Amniotic stem cell (primary cell): ENCODE measurements at places on chromosomes 1 and 21.

- DNase-seq = peak; percentile 85
Observed at GRCh38 chr21:45973475-45974072, 8.0 kb upstream of the COL6A1 start.

DNA sequence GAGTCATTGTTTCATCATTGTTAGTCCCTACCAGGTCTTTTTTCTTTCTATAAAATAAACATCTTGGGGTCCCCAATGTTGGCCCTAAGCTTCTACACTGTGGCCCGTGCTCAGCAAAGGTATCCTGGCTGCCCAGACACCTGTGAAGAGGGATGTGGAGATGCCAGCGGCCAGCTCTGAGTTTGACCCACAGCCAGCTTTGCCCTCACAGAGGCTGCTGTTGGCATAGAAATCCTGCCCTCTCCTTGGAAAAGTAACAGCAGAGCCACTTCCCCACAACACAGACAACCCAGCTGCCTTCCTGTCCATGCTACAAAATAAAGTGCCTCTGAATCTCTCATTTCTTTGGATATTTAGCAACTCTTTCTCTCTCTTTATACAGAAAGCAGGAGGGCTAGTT, 6.0 kb downstream of the TRIM62 start:
- no peak for DNase-seq

DNA sequence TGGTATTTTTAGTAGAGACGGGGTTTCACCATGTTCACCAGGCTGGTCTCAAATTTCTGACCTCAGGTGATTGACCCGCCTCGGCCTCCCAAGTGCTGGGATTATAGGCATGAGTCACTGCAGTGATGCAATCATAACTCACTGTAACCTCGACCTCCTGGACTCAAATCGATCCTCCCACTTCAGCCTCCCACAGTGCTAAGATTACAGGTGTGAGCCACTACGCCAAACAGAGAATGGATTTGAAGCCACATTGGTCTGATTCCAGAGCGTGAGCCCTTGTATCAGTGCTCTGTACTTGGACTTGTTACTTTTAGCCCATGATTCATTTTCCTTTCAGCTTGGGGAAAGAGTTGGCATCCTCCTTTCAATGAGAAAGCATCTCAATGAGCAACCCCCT, 14.9 kb upstream of the ZNF683 start:
- DNase-seq = no peak

DNA sequence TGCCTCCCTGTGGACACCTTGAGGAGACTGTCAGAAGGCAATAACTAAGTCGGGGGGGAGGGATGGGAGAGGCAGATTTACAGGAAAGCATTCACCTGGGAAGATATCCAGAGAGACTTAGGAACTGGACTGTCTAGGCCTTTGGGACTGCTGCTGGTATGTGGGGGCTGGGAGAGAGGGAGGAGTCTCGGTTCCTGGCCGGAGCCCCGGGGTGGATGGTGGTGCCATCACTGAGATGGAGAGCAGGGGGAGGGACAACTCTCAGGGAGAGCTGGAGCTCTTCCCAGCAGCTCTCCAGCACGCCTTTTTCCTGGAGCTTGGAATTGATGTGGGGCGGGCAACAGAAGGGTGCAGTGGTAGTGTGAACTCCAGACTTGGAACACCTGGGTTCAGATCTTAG, 22.1 kb downstream of the PTPRF start:
- DNase-seq = no peak

- no peak for DNase-seq
Observed at GRCh38 chr1:112332176-112333150, 63.6 kb upstream of the CTTNBP2NL start.

GRCh38 chr1:9696793-9697192, 45.3 kb downstream of the PIK3CD start:
- DNase-seq = no peak

- DNase-seq = no peak
Observed at GRCh38 chr1:59261537-59261936, 35.4 kb upstream of the FGGY start.

DNA sequence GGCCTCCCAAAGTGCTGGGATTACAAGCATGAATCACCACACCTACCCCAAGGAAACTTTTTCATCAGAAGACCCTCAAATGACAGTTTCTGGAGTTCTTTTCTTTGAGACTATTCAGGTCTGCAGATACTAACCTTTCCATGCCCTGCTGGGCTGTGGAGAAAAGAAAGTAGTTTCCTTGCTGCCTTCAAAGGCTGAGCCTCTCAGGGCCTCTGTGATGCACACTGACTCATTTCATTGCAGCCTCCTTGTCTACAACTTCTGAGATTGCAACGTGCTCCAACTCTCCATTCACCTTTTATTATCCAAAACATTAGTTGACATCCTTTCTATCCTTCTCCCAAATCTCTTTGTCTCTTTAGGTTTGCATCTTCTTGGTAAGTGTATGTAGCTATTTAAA, 8.8 kb upstream of the SAMSN1 start:
- no peak for DNase-seq

- no peak for DNase-seq
Observed at GRCh38 chr1:175217721-175218531, 25.4 kb upstream of the KIAA0040 start.

GRCh38 chr1:54498383-54499096, 49.5 kb upstream of the ACOT11 start:
- no peak for DNase-seq

DNA sequence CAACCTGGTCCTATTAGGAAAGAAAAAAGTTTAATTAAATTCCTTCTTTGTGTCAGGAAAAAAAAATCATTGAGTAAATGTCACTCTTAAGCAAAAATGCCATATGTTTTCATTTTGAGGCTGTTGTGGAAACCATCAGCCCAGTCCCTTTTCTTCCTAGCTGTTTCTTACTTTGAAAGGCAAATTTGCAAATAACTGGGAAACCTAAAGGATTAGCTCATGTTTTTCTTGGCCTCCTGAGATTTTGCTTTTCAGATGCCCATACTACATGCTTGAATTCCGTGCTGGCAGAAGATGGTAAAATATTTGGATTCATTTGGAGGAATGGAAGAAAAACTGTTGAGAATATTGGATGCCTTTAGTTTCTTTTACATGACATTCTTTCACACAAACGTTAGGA, 182.1 kb upstream of the ADAMTS5 start:
- DNase-seq = peak; percentile 32

DNA sequence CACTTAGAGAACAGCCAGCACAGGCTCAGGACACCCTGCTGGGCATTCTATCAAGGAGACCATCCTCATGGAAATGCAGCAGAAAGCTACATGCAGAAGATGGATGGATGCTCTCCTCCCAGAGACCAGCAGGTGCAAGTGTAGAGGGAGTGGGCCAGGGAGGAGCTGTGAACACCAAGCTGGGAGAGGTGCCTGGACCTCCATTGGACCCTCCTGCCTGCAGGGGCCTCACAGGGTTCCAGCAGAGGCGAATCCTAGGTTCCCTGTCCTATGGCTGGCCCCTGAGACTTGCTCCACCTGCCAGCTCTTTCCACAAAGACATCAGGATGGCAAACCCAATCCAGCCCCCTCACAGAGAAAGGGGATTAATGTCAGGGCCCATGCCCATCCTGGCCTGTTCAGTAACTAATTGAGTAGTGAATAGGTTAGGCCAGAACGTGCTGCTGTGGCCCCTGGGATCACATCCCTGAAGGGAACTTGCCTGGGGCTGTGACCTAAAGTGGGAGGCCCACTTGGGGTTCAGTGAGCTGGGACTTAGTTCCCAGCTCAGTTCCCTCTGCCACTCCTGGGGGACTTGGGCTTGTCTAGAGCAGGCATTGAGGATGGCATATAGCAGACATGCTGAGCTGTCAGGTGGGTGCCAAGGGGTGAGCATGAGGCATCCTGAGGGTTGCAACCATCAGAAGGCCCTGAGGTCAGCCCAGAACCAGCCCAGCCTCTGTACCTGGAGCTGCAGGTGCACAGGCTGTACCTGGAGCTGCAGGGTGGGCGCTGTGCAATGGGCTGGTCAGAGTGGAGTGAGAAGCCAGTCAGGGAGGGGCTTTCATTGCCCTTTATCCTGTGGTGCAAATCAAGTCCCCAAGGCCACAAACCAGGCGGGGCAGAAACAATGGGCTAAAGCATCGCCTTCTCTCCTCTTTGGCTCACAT, 22.9 kb upstream of the ZNF678 start:
- DNase-seq = no peak

DNA sequence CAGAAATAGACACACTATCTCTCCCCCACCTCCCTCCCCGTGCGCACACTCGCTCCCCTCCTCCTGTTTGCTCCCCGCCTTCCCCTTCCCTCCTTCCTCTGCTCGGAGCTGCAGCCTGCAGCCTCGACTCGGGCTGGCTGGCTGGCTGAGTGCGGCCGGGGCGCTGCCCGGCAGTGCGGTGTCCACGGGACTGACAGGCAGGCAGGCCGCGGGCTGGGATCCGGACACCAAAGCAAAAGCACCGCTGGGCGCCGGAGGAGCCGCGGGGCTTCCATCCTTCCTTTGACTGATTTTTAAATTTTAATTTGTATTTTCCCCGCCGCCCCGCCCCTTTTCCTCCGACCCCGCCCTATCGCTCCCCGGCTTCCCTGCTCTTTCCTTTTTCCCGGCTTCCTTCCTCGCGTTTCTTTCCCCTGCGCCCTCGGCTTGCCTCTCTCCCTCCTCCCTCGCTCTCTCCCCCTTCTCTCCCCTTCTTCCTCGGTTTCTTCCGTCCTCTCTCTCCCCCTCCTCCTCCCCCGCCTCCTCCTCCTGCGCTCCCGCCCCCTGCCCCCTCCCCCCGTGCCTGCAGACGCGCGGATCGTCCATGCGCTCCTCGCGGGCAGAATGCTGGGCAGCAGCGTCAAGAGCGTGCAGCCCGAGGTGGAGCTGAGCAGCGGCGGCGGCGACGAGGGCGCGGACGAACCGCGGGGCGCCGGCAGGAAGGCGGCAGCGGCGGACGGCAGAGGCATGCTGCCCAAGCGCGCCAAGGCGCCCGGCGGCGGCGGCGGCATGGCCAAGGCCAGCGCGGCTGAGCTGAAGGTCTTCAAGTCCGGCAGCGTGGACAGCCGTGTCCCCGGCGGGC, 109.4 kb downstream of the NAV1 start:
- DNase-seq = peak; percentile 71

DNA sequence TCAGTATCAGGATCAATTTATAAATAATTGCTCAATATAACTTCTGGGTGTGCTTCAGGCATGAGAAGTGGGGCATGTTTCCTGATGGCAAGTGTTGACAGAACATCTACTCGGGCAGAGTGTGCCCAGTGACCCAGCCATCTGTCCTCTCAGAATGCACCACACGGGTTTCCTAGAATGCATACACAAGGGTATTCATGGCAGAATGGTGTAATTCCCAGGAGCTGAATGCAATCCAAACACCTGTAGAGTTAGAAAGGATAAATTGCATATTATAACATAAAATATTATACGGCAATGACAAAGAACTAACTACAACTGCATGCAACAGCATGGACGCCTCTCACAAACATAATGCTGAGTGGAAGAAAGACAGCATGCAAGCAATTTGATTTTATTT, 391.9 kb downstream of the SIPA1L2 start:
- DNase-seq = no peak

DNA sequence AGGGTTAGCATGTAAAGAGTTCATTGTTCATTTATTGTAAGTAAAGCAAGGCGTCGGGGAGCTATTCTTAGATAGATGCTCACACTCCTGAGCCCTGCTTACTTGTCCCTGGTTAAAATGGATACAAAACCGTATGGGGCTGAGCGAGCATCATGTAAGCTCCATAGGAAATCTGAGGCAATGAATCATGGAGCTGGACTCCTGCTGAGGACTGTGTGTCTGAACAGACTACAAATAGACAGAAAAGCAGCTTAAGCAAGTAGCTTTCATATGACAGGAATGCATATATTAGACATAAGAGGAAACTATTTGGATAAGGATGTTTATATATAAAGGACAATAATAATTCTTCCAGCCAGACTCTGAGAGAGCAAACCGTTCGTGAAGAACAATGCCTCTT, 604.9 kb upstream of the PTBP2 start:
- DNase-seq = no peak

DNA sequence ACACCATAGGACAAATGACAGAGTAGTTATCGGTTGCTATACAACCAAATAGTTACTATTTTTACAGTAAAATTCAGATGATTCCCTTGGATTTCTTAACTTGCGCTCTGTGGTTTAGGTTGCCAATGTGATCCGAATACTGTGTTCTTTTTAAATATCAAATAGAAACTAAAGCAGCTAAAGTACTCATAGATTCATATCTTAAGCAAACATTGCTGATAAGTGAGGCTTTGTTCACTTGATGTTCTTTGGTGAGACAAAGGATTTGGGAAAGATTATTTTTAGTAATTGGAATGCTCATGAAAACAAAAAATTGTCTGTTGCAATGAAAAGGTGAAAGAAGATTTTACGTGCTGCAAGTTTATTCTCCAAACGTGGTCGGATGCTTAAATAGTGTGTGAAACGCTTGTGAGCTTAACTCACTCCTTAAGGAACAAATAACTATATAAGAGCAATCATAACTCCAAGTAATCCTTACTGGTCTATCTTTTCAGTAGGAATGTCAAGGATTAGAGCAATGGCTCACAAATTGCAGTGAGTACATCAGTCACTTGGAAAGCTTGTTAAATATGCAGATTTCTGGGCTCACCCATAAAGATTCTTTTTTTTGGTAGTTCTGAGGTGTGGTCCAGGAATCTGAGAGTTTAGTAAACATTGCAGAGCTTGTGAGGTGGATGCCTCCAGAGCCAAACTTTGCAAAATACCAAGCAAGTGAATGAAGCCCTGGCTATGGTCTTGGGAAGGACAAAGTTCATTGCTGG, 31.8 kb upstream of the PDC start:
- no peak for DNase-seq

- DNase-seq = no peak
Observed at GRCh38 chr1:235624721-235625333, 24.8 kb downstream of the GNG4 start.

GRCh38 chr1:202154766-202155477, 5.5 kb downstream of the PTPN7 start:
- DNase-seq = peak; percentile 42

GRCh38 chr21:35525443-35525842, 476.3 kb upstream of the RUNX1 start:
- no peak for DNase-seq

GRCh38 chr1:86394416-86394815, 1.7 kb downstream of the ODF2L start:
- peak; percentile 24 for DNase-seq

DNA sequence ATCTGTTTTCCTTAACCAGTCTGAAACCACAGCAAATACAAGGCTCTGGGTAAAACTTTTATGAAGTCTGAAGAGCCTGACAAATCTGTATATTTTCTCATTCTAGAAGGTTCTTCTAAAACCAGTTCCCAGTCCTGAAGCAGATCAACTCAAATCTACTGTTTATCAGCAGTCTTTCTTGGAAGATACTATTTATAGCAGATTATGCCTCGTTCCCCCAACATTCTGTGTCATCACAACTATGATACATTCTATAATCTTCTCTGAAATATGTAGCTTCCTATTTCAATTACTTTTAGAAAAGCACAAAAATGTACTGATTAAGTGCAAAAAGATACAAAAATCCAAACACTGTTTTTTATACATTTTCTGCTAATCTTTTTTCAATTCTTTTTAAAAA, 67.5 kb downstream of the NIBAN1 start:
- no peak for DNase-seq

GRCh38 chr1:3563610-3564009, 47.7 kb downstream of the MEGF6 start:
- no peak for DNase-seq

- no peak for DNase-seq
Observed at GRCh38 chr1:77015748-77016341, 148.6 kb downstream of the ST6GALNAC5 start.
